Hematopoietic multipotent progenitor cell treated with erythropoietin and hydrocortisone succinate and interleukin-3 and kit ligand, for 6 days (in vitro differentiated cells): ENCODE measurements at places on chromosomes 11 and 22.

DNA sequence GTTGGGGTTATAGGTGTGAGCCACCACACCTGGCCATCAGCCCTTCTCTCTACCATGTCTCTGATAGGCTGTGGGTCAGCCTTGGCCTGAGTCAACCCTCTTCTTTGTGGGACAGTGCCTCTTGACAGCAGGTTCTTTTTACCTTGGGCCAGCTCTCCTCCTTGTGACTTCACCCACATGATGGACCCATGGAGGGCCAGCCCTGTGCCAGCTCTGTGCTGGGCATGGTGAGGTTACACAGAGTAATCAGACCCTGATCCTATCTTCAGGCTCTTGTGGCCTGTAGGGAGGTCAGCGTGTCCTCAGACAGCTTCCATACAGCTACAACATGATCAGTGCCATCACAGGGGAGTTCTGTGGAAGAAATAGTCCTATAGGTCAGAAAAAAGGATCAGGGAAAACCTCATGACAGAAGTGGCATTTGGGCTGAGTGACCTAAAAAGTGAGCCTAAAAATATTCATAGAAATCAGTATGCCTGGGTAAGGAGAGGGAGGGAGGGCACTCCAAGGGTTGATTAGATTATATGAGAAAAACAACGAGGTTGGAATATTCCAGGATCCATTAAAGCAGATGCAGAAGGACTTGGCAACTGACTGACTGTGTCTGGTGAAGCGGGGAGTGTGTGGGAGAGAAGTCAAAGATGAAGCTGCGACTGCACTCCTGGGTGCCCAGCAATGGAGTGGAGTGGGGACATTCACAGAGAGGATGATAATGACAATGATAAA, 17.1 kb downstream of the OTOG start:
- no peak for DNase-seq

DNA sequence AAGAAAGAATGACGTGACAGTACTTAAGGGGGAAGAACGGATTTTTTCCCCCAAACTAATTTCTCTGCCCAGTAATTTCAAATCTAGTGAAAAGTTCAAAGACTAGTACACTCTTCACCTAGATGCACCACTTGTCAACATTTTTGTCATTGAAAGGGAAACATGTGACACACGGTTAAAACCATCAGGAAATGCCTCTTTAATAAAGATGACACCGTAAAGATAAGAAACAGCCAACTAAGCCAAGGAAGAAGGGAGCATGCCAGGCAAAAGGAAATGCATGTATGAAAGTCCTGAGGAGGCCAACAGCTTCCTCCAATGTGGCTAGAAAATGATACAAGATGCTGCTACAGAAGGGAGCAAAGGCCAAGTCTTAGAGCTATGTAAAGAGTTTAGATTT, 49.4 kb downstream of the RSF1 start:
- peak; percentile 25 for DNase-seq

- DNase-seq, result no peak
Observed at GRCh38 chr22:25039255-25039654, 86.7 kb downstream of the KIAA1671 start.

DNA sequence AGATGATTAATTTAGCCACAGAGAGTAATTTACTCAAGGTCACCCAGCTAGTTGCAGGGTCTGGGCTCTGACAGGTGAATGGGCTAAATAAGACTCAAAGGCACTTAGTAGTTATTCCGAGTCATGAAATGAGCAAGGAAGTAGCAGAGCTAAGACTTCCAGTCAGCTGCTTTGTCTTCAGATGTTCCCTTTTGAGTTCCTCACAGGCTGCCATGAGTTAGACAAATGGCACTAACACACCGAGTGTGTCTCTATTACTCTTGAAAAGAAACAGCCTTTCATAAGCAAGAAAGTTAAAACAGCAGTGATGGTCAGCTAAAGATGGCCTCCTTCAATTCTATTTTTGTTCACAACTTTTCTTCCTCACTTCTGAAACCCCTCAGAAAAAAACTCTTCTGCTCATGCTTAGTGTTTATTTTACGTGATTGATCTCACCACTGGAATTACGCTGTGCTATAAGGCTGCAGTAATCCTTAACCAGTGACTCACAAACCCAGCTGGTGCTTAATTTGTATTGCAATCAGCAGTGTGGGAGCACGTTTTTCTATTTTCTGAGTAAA, 389.1 kb downstream of the AASDHPPT start:
- no peak for DNase-seq

DNA sequence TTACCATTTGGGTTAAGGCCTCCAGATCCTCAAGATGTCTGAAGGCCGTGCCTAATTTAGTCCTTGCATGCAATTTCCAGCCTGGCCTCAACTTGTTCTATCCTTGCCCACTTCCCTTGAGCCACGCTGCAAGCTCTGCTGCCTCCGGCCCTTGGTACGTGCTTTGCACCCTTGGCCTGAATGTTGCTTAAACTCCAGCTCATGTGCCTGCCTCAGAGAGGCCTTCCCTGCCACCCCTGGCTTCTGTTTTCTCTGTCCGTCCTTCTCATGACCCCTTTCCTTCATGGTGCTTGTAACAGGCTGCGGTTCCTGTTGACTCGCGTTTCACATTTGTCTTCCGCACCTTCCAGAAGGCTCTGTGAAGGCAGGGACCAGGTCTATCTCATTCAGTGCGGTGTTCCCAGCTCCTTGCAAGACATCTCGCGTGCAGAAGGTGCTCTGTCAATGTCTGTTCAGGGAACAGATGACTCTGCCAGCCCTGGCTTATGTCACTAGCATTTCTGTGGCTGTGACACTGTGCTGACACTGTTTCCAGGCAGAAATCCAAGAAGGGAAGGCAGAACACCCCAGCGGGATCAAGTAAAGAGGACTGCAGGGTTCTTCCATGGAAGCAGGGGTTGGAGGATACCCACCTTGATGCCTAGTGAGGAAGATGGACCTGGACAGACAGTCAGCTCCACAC, 61.8 kb downstream of the FBLN1 start:
- DNase-seq, result no peak

DNA sequence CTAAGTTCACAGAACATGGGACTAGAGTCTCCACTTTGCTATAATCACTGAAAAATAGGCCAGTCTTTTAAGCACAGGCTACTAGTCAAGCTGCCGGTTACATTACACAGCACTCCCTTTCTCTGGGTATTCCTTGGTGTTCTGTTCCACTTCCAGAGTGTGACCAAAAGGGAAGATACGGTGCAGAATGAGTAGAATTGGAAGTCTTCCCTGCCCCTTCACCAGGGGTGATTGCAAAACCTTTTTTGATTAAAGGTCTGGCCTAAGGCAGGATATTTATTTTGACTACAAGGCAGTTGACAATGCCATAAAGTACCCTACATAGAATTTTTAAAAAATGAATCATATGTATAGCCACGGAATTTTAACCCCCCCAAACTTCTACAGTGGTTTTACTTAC, 59.6 kb upstream of the ADORA2A start:
- no peak for DNase-seq

DNA sequence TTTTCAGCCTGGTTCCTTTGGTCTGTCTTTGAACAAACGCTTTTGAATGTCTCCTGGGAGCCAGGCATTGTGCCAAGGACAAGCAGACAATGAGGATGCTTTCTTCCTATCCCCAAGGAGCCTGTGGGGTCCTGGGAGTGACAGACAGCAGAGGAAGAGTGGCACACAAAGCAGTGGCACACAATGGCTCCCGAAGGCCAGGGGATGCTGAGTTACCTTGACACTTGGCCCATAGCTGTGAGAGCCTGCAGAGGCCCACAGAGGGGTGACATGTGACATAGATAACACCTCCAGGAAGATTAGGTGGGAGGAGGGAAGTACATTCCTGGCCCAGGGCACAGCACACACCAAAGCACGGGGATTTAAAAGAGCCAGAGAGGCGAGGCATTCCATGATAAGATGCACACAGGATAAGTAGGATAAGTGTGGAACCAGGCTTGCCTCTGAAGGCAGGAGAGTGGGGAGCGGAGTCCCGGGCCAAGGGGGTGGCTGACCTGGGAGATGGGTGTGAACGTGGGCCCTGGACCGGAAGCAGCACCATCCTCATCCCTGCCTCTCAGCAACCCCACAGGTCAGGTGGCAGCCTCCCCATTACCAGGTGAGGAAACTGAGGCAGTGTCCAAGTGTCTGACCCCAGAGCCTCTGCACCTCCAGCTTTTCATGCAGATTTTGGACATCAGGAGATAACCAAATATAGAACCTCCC, 6.3 kb downstream of the UPB1 start:
- DNase-seq, result no peak

DNA sequence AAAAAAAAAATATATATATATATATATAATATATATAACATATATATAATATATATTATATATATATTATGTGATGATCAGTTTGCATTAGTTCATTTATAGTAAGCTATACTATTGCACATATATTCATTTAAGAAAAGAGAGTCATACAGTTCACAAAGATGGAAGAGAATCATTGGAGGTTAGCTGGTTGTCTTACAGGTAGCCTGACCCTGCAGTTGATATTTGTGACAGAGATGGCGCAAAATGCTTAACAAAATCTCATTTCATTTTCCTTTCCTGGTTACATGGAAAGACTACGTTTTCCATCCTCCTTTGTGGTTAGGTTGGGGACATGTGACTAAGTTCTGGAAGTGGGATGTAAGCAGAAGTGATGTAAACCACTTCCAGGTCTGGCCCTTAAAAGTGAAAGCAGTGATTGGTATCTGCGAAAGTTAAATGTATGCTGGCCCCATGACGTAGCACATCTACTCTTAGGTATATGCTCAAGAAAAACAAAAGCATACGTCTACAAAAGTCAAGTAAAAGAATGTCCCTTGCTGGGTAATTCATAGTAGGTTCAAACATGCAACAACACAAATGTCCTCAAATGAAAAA, 7.2 kb upstream of the TMEM135 start:
- DNase-seq, result no peak

- no peak for DNase-seq
Observed at GRCh38 chr11:1556278-1556902, 15.7 kb downstream of the DUSP8 start.

DNA sequence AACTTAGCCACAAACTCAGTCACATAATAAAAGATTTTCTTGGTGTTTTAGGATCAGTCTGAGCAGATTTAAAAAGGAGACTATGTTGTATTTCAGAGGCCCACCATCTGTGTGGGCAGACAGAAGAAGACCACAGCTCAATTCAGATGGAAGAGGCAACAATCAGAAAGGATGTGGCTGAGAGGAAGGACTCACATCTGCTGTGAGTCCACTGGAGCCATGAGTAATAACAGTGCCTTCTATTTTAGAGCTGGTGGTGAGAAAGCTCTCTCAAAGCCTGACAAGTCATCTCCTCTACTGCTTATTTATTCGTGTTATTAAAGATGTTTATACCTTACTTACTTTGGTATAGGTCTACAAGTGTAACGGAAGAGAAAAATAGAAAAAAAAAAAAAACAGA, 357.2 kb downstream of the OPCML start:
- no peak for DNase-seq

DNA sequence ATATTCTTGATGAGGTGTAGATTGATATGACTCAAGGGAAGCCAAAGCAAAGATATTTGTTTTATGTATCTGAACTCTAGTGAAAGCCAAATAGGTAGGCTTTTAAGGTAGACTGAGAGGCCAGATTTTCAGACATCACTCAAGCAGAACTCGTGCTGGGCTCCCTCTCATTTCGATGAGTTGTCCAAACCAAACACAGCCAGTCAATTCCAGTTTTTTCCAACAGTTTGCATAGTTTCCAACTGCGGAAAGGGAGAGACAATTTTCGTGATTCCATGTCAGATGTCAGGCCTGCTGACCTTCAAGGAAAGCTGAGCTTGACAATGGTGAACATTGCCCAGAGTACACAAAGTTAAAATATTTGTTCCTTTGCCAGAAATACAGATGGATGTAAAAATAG, 110.9 kb upstream of the MPPED2 start:
- DNase-seq, result no peak

DNA sequence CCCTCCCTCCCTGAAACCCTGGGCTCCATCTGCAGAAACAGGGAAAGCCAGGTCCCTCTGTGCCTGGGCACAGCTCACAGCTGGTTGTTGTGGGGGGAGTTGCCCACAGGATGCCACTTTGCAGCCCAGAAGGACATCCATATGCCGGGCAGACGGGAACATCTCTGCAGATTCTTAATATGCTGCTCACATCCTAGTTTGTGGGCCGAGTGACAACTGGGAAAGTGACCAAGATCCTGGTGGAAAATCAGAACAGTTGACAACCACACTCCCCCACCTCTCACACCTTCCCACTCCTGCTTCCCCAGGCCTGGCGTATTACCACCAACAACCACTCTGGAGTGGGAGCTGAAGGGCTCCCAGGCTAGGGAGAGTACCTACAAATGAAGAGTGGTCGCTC, 7.3 kb upstream of the SCGB1A1 start:
- DNase-seq, result no peak

GRCh38 chr11:34631737-34632104, 10.8 kb downstream of the EHF start:
- no peak for DNase-seq

- no peak for DNase-seq
Observed at GRCh38 chr11:131136486-131136885, 220.2 kb upstream of the SNX19 start.

GRCh38 chr11:59574932-59575502, 40.6 kb downstream of the OSBP start:
- no peak for DNase-seq

GRCh38 chr11:125228445-125228844, 63.9 kb downstream of the PKNOX2 start:
- no peak for DNase-seq

DNA sequence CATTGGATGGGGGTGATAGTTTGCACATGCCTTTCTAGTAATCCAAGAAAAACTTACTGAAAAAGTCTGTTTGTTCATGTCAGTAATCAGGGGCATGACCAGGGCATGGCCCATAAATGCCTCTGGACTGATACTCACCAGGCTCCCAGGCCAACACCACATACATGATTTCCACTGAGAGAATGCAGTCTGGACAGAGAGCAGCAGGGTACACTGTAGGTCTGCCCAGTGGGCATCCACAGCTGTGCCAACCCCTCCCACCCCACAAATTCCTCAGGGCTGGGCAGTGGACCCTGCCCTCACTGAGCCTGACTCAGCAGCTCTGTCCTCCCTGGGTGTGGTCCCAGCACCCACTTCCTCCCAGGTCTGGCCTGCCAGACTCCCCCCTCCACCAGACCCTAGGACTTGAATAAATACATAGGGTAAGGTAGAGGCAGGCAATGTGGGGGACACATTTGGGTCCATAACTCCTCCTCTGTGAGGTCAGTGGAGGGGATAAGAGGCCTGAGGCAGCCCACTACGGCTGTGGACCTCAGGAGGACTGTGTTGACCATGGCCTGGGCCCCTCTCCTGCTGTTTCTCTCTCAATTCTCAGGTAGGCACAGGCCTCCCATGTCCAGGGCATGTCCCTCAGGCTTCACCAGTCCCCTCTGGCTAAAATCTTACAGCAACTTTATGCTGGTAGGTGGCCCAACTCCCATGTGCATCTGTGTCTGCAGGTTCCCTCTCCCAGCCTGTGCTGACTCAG, 92.2 kb upstream of the TOP3B start:
- DNase-seq, result no peak

DNA sequence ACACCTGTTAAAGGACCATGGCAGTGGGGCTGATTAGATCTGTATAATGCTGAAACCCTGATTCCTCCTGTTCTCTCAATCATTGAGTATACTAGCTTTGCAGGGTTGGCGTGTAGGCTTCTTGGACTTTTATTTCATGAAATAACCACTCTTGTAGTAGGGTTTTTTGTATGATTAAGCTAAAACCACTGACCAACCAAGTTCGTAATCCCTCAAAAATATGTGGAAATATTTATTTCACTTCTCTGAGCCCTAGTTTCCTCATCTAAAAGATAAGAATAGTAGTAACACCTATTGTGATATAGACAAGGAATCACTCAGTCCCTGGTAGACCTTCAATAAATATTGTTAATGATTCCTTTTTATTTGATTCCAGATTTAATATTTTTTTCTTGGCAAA, 4.2 kb downstream of the API5 start:
- no peak for DNase-seq
